ENCODE measurements at places on chromosomes 12 and 14.

GRCh38 chr14:29926228-29926627 lies 1.4 kb downstream of the PRKD1 start:
- no peak for DNase-seq

- no peak for DNase-seq
Observed at GRCh38 chr12:88067301-88067700, 38.1 kb upstream of the C12orf50 start.

DNA sequence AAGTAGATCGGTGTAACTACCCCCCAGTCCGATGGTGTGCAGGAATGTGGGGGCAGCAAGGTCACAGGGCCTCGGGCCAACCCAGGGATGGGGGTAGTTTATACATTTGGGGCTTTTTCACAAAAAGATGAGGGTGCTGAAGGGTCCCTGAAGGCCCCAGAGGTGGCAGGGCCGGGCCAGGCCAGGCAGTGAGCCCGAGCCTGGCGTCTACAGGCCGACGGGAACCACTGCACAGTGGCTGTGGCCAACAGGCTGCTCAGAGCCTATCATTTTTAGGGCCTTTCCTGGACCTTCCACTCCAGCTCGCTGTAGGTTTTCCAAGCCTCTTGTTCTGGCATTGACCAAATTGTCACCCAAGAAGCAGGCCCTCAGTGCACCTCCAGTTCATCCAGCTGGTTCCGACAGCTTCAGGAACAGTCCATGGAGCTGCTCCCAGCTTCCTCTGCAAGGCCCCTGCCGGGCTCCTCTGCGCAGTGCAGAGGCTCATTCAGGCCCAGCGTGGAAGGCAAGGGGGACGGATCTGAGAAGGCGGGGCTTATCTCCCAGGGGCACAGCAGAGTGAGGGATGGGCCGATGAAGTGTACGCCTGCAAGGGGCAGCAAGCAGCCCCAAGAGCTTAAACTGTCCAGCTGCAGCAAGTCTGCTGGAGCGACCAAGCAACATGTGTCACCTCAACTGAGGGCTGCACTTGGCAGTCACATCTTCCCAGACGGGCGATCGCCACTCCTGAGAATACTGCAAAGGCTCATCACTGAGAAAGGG lies 13.9 kb downstream of the CDCA4 start:
- no peak for DNase-seq

- no peak for DNase-seq
Observed at GRCh38 chr12:132170094-132170636, 25.9 kb downstream of the NOC4L start.

DNA sequence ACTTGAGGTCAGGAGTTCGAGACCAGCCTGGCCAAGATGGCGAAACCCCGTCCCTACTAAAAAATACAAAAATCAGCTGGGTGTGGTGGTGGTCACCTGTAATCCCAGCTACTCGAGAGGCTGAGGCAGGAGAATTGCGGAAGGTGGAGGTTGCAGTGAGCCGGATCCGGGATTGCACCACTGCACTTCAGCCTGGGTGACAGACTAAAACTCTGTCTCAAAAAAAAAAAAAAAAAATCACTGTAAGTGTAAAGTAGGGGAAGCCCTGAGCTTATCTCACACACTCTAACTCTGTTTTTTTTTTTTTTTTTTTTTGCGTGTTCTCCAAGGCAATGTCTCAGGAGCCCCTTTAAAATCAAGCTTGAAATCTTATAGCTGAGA lies 421 bp upstream of the RBMS2 start:
- no peak for DNase-seq

GRCh38 chr14:91997492-91997891 lies 42.4 kb downstream of the TRIP11 start:
- no peak for DNase-seq

- no peak for DNase-seq
Observed at GRCh38 chr12:130240831-130241590, 78.7 kb downstream of the FZD10 start.

- no peak for DNase-seq
Observed at GRCh38 chr14:36522972-36523715, 3.1 kb upstream of the NKX2-1 start.

DNA sequence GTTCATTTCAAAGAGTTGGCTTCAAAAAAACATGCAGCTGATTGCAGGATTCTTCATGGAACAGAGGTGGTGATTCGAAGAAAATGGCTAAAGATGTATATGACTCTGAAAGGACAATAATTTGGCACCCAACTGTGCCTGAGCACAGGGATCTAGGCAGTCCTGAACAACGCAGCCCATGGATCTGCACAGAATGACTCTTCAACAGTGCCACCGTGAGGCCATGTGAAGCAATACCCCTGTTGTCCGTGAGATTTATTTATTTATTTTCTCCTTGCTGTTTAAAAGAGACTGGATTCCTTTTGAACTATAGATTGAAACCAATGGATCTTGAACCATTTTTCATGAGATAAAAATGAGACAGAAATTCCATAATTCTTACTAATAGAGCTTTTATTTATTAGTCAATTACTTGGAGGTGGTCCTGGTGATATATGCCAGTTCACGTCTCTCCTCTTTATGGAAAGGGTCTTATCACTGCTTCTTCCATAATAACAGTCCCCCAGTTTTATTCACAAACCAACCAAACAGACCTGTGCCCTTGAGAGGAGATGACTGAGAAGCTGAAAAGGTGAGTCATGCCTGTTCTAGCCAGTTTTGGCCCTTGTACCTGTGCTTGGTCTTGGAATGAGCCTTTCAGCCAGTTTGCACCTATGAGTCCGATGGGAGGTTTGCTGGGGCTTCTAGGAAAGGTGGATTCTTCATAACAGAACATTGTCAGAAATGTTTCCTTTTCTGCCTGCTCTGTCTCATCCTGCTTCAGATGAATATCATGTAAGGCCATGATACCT lies 1598.3 kb downstream of the AACS start:
- DNase-seq = no peak

- no peak for DNase-seq
Observed at GRCh38 chr14:43792980-43793379, 714.1 kb downstream of the FSCB start.

GRCh38 chr12:15001733-15002382 lies 29.0 kb downstream of the PDE6H start:
- no peak for DNase-seq

DNA sequence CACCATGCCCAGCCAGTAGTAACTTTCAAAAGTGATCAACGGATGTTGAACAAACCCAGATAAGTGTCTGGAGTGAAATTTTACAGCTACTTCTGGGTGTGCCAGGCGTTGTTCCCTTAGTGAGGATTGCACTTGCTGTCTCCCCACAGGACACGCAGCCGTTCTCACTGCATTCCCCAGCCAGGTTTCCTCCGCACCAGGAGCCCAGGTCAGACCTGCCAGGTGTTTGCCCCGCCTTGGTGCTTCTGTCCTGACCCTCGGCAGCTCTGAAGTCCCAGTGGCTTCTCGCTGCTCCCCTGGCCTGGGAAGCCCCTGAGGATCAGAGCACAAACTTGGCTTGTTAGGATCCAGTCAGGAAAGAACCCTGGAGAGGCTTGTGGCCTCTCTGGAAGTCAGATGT lies 36.2 kb downstream of the MMAB start:
- DNase-seq = no peak

DNA sequence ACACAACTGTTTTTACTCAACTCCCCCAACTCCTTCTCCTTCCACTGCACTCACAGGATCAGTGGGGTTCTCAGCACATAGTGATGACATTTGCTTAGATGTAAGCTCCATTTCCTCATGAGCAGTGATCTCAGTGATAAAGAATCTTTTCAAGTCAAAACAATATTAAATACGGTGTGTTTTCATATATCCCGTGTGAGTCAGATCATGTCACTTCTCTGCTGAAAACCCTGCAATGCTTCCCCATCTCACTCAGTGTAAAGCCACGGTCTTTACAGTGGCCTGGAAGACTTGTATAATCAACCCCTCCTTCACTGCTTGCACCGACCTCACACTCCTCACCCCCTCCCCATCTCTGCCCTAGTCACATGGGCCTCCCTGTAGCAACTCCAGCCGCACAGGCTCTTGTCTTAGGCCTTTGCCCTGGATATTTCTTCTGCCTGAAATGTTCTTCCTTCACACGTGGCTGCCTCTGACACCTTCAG lies 149.7 kb upstream of the ARHGAP5 start:
- no peak for DNase-seq

- no peak for DNase-seq
Observed at GRCh38 chr14:35944847-35945246, 118.7 kb downstream of the BRMS1L start.

DNA sequence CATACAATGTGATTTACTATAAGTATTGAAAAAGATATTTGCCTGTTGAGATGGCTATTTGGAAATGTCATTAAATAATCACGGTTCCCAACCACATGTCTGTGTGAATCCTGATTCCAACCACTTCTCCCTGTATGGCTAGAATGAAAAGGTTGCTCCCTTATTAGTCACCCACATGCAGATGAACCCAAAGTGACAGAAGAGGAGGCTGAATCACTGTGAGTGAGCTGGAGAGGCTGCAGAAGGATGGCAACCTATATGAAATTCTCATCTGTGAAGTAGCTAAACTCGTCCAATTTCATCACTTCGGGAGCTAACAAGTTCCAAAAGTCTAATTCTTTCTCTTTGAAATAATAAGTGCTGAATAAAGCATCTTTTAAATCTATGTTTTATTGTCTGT lies 300.5 kb downstream of the PRKD1 start:
- no peak for DNase-seq

DNA sequence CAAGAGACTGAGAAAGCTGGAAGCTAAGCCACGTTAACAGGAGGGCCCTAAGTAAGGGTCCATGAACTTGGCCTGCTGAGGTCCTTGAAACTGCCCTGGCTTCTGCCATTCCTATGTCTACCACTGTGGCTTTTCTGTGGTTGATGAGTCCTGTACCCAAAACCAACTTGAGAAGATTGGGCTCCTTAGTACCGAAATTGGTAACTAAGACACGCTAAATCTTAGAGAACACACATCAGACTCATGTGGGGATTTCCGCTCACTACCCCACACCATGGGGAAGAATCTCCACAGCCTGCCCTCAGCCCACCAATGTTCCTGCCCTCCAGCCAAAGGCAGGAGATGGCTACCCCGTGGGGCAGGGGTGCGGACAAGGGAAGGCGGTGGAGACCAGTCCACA lies 232.9 kb downstream of the SPTSSA start:
- DNase-seq = no peak

DNA sequence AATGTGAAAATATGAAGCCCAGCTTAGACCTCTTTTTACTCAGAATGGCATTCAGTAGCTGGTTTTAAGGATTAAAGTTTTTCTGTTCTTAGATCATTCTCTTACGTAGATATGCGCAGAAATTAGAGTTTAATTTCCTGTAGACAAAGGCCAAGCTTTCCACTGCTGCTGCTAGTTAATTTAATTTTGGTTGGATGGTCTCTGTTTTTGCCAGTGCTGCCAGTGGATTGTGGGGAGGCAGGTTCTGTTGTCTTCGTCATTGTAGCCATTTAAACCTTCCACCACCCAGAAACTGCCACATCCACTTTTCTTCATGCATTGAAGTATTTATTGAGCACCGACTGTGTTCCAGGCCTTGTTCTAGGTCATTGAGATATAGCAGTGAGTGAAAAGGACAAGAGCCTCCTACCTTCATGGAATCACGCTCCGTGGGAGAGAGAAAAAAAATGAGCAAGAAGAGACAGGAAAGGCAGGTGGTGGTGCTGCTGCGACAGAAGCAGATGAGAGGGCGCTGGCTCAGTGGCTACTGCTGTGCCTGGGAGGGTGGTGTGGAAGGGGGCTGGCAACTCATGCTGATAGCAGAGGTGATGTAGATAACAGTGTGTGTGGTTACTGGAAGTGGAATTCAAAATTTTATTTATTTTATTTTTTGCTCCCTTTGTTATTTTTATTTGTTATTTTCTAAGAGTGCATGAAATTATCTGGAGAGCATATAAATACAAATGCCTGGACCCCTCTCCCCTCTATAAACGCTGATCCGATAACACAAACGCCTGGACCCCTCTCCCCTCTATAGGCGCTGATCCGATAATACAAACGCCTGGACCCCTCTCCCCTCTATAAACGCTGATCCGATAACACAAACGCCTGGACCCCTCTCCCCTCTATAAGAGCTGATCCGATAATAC lies 33.3 kb downstream of the DYNC1H1 start:
- no peak for DNase-seq

GRCh38 chr12:1581973-1582708 lies 12.2 kb downstream of the FBXL14 start:
- DNase-seq = no peak

DNA sequence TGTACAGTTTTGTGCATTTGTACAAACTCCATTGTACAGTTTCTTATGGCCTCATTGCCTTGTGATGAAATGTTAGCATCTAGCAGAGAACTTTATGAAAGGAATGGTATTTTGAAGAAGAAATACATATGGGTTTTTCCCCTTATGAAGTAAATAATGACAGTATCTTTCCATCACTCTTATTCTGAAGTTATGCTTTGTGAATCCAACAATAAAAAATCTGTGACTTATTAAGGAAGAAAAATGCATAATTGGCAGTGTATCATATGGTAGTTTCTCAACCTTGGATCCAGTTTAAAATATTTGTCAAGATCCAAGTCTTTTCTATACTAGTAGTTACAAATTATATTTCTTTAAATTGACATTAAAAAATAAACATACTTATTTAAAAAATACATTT lies 859.1 kb upstream of the FLRT2 start:
- no peak for DNase-seq

Measured in hematopoietic multipotent progenitor cell (in vitro differentiated cells).